Mesendoderm (in vitro differentiated cells): ENCODE measurements at places on chromosomes 4 and X.
A peak's percentile ranks its signal among the peaks of the same experiment; 100 is the strongest.

DNA sequence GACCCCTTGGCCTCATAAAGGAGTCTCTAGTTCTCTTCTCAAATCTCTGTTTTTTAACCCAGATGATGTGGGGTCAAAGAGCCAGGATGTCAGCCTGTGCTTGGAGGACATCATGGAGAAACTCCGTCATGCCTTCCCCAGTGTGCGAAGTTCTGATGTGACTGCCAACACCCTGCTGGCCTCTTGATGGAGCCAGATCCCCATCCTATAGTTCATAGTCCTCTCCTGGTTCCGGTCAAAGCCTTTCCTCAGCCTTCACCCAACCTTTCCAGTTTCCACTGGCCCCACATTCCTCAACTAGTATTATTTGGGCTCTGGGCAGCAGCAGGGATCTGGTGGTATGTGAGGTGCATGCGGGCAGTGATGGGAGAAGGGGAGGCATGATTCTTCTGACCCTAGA lies 30.7 kb downstream of the TAF7L start:
- no peaks in the 10 kb centered on the region for H3K27me3 ChIP-seq
- no peak overlapping the region for H3K4me3 ChIP-seq
- no peak overlapping the region for H3K27ac ChIP-seq
- no peaks in the 10 kb centered on the region for H3K36me3 ChIP-seq
- H3K4me1 ChIP-seq, result no peaks in the 10 kb centered on the region
- DNase-seq, result peak; percentile 51

GRCh38 chrX:100850317-100850716 lies 23.8 kb downstream of the NOX1 start:
- H3K27me3 ChIP-seq, result no peaks in the 10 kb centered on the region
- H3K27ac ChIP-seq, result no peak overlapping the region
- H3K4me1 ChIP-seq, result no peaks in the 10 kb centered on the region
- H3K4me3 ChIP-seq, result no peak overlapping the region
- DNase-seq, result no peak
- no peaks in the 10 kb centered on the region for H3K36me3 ChIP-seq

DNA sequence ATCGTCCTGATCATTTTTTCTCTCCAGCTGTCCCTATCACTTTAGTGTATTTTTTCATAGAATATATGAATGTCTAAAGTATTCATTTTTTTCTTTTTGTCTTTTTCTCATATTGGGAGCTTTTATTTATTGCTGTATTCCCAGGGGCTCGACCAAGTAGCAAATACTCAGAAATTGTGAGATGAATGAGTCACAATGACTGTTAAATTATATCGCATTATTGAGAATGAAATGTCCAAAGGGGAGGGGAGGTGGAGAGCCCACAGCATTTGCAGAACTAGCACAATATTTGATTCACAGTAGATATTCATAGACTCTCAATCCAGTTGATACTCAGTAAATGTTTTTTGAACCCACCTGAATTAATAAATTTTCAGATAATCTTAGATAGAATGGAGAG lies 543.6 kb upstream of the FAM241A start:
- no peaks in the 10 kb centered on the region for H3K27me3 ChIP-seq
- no peaks in the 10 kb centered on the region for H3K4me1 ChIP-seq
- no peaks in the 10 kb centered on the region for H3K36me3 ChIP-seq
- no peak overlapping the region for H3K27ac ChIP-seq
- no peak for DNase-seq
- no peak overlapping the region for H3K4me3 ChIP-seq

GRCh38 chr4:109801895-109802319 lies at the start of gene CFI:
Gene CFI (minus strand): TSS chr4:109801999. CDS start chr4:109801971, 28 bp downstream.
- H3K36me3 ChIP-seq, result no peaks in the 10 kb centered on the region
- no peaks in the 10 kb centered on the region for H3K4me1 ChIP-seq
- no peaks in the 10 kb centered on the region for H3K27me3 ChIP-seq
- H3K27ac ChIP-seq, result no peak within 1 kb of the TSS
- no peak within 1 kb of the TSS for H3K4me3 ChIP-seq

DNA sequence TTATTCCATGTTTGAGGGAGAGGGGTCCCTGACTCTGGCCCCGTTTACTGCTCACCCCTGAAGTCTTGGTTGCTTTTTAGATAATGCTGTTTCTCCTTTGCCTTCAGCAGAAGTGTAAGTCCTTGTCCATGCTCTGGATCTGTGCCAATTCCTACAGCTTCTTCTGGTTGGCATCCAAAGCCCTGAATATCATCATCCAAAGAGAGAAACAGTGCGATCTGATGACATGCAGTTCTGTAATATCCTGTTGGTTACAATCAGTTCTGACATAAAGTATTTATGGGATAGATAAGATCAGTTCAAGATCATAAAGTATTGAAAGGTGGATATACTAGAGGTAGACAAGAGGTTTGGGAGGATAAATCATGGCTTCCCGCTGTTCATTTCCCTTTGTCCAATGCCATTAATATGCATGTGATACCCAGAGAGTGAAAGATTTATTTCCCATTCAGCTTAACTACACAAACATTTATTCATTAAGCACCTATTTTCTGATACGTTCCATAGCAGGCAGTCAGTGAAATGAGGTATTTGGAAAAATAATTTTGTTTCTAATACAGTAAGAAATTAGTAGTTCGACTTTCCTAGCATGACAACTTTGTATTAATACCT lies 53.2 kb upstream of the TMEM150C start:
- H3K36me3 ChIP-seq, result no peaks in the 10 kb centered on the region
- no peak for DNase-seq
- H3K27ac ChIP-seq, result no peak overlapping the region
- no peaks in the 10 kb centered on the region for H3K27me3 ChIP-seq

GRCh38 chr4:1812720-1813119 lies 19.6 kb downstream of the FGFR3 start:
- H3K4me1 ChIP-seq, result no peaks in the 10 kb centered on the region
- H3K27ac ChIP-seq, result no peak overlapping the region
- H3K4me3 ChIP-seq, result no peak overlapping the region
- DNase-seq, result no peak

DNA sequence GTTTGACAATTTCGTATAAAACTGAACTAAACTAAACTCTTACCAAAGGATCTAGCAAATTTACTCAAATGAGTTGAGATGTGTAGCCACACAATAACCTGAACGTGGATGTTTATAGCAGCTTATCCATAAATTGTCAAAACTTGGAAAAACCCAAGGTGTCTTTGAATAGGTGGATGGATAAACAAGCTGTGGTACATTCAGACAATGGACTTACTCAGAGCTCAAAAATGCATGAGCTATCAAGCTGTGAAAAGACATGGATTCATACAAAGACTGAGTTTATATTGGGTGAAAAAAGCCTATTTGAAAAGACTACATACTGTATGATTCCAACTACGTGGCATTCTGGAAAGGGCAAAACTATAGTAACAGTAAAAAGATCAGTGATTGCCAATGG lies 69.5 kb downstream of the LARP1B start:
- no peaks in the 10 kb centered on the region for H3K4me1 ChIP-seq
- H3K27ac ChIP-seq, result no peak overlapping the region
- no peak for DNase-seq
- no peaks in the 10 kb centered on the region for H3K36me3 ChIP-seq

DNA sequence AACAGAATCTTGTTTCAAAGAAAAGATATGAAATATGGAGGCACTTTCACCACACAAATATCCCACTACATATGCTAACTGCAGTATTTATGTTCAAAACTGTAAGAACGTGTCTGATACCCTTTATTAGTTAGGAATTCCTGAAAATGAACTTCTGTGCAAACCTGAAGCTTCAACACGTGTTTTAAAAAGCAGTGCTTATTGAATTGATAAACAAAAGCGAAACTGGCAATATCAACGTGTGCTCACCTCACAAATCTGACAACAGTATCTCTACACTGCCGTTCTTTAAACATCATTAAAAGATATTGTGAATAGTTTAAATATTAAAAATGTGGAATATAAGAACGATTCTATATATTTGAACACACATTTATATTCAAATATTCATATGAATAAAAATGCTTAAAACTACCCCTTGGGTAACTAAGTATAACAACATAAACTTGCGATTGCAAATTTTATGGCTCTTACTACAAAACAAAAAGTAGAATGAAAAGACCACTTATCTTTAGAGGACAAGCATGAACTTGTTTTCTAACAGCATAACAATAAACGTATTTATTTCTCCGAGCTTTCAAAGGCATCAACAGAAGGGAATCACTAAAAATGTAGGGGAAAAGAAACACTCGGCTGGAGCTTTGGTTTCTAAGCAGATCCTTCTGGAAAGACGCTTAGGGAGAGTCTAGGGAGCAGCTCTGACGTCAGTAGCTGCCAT lies at the start of gene LRP2BP:
Gene LRP2BP, minus strand, starts transcription at position 687 of the 718 bp plus-strand sequence. CDS start 17,738 bp downstream, outside the sequence.
- no peak for DNase-seq
- H3K36me3 ChIP-seq, result no peaks in the 10 kb centered on the region
- no peaks in the 10 kb centered on the region for H3K27me3 ChIP-seq
- no peak within 1 kb of the TSS for H3K27ac ChIP-seq
- H3K4me1 ChIP-seq, result no peaks in the 10 kb centered on the region
- peak within 1 kb of the TSS; percentile 48 for H3K4me3 ChIP-seq

- no peaks in the 10 kb centered on the region for H3K4me1 ChIP-seq
- no peak overlapping the region for H3K4me3 ChIP-seq
Measured at GRCh38 chr4:86181585-86181984, 178.3 kb downstream of the MAPK10 start.

- H3K4me3 ChIP-seq, result no peak overlapping the region
- peaks cover 1% of the 10 kb centered on the region for H3K36me3 ChIP-seq
- H3K4me1 ChIP-seq, result no peaks in the 10 kb centered on the region
- no peak overlapping the region for H3K27ac ChIP-seq
- no peak for DNase-seq
Measured at GRCh38 chr4:78596111-78596742, 44.7 kb downstream of the ANXA3 start.

GRCh38 chrX:44002567-44002966 lies 29.4 kb upstream of the NDP start:
- no peaks in the 10 kb centered on the region for H3K36me3 ChIP-seq
- no peaks in the 10 kb centered on the region for H3K27me3 ChIP-seq
- H3K4me1 ChIP-seq, result no peaks in the 10 kb centered on the region

GRCh38 chrX:53223955-53224859 lies 800 bp downstream of the KDM5C start:
- H3K27me3 ChIP-seq, result no peaks in the 10 kb centered on the region
- DNase-seq, result peak; percentile 18
- peak overlapping the region; percentile 88 for H3K4me3 ChIP-seq

GRCh38 chr4:83179205-83179604 lies 64.7 kb upstream of the PLAC8 start:
- DNase-seq, result no peak
- H3K36me3 ChIP-seq, result no peaks in the 10 kb centered on the region
- H3K27me3 ChIP-seq, result no peaks in the 10 kb centered on the region
- H3K4me3 ChIP-seq, result no peak overlapping the region

DNA sequence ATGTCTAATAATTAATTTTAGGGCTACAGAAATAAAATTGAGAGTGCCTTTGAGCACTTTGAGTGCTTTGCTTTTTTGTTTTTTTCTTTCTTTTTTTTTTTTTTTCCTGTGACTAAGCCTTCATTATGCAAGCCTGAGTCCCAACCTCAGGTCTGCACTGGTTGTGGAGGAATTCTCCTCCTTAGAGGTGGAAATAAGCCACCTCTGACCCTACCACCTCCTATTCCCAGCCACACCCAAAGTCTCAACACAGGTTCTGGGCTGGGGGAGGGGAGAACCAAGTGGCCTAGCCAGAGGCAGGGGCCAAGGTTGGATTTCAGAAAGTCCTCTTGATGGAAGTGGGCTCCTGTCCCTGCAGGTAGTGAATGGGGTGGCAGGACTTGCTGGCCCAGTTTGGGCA lies 180.2 kb downstream of the ARAP2 start:
- H3K27ac ChIP-seq, result no peak overlapping the region
- no peaks in the 10 kb centered on the region for H3K36me3 ChIP-seq
- DNase-seq, result peak; percentile 7
- H3K27me3 ChIP-seq, result no peaks in the 10 kb centered on the region
- no peaks in the 10 kb centered on the region for H3K4me1 ChIP-seq
- H3K4me3 ChIP-seq, result no peak overlapping the region

DNA sequence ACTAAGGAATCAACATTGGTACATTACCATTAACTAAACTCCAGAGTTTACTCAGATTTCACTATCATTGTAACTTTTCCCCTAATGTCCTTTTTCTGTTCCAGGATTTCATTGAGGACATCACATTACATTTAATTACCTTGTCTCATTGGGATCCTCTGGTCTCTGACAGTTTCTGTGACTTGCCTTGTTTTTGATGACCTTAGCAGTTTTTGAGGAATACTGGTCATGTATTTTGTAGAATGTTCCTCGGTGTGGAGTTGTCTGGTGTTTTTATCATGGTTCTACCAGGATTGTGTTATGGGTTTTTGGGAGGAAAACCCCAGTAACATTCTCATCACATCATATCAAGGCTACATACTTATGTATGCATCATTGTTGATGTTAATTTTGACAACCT lies 95.6 kb upstream of the TBC1D9 start:
- no peak overlapping the region for H3K4me3 ChIP-seq
- no peak overlapping the region for H3K27ac ChIP-seq
- H3K36me3 ChIP-seq, result no peaks in the 10 kb centered on the region
- H3K27me3 ChIP-seq, result no peaks in the 10 kb centered on the region

DNA sequence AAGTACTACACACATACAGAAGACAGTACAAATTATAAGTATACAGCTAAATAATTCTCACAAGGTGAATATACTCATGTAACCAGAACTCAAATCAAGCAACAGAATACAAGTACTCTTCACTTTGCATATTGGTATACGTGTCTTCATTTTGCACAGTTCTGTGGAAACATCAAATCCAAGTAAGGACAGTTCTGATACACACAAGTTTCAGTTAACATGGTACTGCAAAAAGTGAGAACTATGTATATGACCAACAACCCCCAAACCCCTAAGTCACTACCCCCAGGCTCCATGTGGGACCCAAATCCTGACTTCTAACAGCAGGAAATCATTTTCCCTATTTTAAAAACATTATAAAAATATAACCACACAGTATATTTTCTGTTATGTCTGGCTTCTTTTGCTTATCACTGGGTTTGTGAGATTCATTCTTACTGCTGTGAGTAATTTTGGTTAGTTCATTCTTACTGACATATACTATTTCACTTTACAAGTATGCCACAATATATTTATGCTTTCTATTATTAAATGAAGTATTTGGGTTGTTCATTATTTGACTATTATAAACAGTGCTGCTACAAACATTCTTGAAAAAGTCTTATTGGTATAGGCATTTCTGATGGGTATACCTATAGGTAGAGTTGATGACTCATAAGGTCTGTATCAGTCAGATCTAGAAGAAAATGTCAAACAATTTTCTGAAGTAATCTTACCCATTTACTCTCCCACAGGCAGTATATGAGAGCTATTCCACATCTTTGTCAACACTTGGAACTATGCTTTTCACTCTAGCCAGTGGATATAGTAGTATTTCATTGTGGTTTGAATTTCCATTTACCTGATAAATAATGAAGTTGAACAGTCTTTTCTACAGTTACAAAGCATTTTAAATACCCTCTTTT lies 47.0 kb downstream of the SCLT1 start:
- no peaks in the 10 kb centered on the region for H3K36me3 ChIP-seq
- no peak for DNase-seq

DNA sequence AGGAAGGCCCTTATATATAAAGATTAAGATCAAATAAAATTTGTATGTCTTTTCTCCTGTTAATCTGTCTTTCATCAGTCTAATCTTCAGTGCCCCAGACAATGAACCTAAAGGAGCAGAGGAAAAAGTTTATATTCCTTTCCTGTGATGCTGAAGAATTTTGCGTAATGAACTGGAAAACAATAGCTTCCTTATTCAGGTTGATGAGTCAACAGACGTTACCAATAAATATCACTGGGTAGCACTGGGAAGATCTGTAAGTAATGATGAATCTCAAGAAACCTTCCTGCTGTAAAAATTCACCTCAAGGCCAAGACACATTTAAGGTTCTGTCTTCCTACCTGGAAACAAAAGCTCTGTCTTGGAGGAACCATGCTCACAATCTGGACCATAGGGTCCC lies 25.5 kb downstream of the CDKN2AIP start:
- DNase-seq, result no peak
- H3K36me3 ChIP-seq, result peaks cover 2% of the 10 kb centered on the region
- H3K27me3 ChIP-seq, result no peaks in the 10 kb centered on the region
- no peaks in the 10 kb centered on the region for H3K4me1 ChIP-seq
- H3K27ac ChIP-seq, result no peak overlapping the region
